HFFc6 (cell line): ENCODE measurements at places on chromosomes 3 and 15.

GRCh38 chr3:129448186-129448895 is 8.3 kb downstream of the IFT122 start:
- no peak for DNase-seq

DNA sequence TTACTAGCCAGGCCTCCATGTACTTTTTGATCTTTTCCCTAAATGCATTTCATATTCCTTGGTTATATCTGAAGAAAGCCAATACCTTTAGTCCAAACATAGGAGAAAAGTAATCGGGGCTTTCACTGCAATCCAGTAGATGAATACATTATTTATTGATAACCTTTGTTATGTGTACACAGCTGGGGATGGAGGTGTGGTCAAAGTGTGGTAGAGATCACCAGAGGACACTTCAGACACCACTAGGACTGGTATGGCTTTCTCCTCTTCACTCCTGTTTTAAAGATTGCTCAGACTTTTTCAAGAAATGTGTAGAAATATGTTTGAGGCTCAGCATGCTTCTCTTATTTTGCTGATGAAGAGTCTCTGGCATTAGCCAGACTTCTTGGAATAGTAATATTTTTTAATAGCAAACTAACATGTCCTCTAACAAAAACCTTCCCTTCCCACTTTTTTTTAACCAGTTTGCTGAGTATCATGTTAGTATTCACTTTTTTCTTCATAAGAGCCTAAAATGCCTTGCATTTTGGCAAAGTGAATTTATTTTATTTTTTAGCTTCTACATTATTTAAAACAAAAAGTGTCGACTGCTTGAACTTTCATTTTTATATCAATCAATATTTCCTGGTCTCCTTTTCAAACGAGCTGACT is 65.6 kb upstream of the MBNL1 start:
- no peak for DNase-seq

- no peak for DNase-seq
These were observed 109.1 kb upstream of the LRIG1 start for GRCh38 chr3:66609660-66610561.

DNA sequence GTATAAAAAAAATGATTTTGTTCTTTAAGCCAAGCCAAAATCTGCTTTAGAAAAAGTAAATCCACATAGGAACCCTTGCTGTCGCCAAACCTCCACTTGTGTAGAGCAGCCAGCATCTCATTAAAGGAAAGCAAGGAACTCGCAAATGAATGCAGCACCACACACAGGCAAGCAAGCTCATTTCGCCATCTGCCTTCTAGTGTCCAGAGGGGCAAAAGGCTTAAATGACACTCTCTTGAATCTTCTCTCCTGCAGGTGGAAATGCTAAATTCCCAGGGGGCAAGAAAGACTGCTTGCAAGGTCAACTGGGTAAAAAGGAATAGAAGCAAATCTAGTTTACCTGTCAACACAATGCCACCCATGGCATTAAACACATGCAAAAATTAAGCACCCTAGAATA is 2.4 kb downstream of the MB21D2 start:
- DNase-seq, result peak; percentile 66

- no peak for DNase-seq
These were observed 73.5 kb downstream of the LPP start for GRCh38 chr3:188227442-188227841.

- DNase-seq, result no peak
These were observed 937.3 kb downstream of the ROBO1 start for GRCh38 chr3:78830470-78830869.

DNA sequence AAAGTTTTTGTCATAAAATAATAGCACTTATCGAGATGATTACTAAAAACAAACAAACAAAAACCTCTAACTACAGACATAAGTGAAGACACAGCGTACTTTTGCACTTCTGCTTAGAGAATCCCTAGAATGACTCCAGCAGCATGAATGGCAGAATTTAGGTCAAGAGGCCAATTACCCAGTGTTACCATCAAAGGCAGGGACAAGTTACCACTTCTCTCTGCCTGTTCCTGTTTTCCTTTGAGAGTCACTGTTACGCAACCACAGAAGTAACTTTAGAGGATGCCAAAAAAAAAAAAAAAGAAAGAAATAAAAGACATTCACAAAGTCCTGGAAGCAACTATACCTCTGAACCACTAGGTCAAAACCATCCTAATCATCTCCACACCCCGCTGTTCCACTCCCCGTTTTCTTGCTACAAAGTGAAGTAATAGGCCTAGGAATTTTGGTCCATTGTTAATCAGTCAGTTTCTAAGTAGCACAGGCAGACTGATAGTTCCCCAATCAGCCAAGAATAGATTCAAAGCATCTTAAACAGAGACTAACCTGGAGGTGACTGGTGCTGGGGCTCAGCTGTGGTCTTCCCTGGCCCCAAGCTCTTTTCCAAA is 41.9 kb downstream of the FMN1 start:
- no peak for DNase-seq

DNA sequence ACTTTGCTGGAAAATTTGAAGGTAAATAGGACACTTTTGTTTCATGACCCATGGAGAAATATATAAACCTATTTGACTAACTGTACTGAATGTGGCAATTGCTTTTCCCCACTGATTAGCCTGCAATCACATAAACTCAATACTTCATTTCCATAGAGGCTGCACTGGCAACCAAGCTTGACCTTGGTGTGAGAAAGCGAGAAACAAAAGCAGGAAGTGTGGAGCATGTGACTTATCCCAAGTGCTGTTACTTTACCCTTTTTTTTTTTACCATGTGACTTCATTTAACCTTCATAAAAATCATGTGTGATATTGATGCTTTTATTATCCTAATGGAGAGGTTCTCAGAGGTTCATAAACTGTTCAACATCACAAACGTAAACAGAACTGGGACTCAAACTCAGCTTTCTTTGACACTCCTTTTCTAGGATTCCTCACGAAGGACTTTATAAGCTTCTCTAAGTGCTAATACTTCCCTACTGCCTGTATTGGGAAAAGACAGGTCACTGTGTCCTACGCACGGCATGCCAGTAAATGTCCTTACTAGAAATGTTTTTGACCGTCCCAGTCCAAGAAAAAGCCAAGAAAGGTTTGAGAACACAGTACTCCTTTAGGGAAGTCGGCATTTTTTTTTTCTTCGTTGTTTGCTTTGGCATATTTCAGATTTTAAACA is 34.9 kb upstream of the ZNF385D start:
- no peak for DNase-seq

GRCh38 chr3:138472141-138472825 is 37.9 kb downstream of the ESYT3 start:
- no peak for DNase-seq

GRCh38 chr15:69055251-69055650 is 40.8 kb downstream of the NOX5 start:
- DNase-seq, result no peak

DNA sequence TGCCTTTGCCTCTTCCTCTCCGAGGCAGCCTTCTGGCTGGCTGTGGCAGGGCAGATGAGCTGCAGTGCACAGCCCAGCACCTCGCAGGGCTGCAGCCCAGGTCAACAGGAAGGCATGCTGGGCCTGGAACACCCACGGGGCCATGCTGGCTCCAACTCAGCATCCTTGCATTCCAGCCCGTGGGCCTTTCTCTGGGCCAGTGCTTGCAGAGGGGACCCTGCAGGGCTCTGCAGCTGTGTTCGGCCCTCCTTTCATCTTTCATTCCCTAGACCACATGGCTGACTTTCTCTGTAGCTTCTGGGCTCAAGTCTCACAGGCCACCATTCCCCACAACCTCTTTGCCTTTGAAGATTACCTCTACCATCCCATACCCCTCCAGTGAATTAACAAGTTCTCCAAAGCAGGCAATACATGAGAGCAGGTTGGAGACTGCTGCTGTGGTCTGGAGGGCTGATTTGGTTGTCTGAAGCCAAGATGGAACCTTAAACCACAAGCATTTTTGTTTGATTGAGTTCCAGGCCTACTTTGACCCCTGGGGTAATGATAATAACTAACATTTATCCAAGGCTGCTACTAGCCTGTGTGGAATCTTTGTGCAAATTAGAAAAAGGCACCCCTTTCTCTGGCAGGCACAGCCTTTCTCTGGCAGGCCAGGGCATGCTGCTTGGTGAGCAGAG is 5.9 kb downstream of the FAM131A start:
- DNase-seq, result peak; percentile 15

GRCh38 chr3:31106912-31107311 is 212.5 kb upstream of the GADL1 start:
- no peak for DNase-seq

DNA sequence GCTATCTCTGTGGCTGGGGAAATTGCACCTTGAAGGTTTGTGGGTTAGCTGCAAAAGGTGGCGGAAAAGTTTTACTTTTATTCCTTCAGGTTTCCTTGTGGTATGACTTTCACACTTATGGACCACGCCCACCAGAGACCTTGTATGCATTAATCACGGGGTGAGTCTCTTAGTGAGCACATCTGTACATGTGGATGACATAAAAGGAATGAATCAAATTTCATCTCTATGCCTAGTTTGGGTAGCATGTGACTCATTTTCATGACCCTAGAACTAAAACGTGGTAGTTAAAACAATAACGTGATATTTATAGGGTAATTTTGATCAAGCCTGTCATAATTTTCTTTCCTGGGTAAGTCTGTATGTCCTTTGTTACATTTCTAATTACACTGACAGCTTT is 141.7 kb downstream of the PDCD6IP start:
- DNase-seq, result no peak

DNA sequence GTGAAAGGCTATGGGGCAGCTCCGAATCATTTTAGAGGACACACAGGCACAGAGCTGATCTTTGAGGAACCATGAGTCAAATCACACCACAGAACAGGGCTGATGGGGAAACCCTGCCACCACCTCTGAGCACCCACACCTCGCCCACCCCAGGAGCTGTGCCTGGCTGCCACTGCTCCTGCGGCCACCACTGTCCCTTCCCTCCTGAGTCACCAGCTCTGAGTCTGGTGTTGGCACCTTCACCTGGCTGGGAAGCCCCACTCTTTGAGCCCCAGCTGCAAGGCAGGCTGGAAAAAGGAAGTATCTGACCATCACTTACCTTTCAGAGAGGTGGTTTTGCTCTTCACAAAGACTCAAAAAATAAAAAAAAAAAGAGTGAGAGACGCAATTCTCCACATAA is 63.6 kb upstream of the MEF2A start:
- DNase-seq, result no peak

DNA sequence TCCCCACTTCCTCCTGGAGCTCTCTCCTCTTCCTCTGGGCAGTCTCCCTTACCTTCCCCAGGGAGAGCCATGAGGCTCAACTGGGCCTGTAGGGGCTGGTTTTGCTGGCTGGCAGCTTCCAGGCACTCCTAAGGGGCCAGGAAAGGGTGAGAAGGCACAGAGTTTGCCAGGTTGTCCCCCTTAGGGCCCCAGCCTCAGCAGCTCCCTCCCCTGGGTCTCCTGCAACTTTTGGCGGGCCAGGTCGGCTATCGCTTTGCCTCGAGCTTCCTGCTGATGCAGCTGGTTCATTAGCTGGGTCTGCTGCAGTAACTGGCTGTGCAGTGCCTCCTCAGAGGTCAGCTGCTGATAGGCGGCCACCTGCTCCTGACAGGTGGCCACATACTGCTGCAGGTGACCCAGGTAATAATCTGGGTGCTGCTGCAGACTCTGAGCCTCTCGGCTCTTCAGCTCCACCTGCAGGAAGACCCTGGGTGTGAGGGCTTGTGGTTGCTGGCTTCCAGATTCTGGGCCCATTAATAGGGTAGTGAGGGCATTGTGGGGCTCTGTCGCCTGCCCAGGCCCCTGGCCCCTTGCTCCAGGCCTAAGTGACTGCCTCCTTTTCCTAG is 29.7 kb upstream of the OR4F6 start:
- DNase-seq, result no peak

- DNase-seq, result no peak
These were observed 506.4 kb downstream of the FGF12 start for GRCh38 chr3:192220915-192221314.

- DNase-seq, result peak; percentile 55
These were observed 50.1 kb downstream of the CALML4 start for GRCh38 chr15:68154923-68155559.

GRCh38 chr3:54045061-54045815 is 77.1 kb upstream of the CACNA2D3 start:
- DNase-seq, result no peak

- no peak for DNase-seq
These were observed 32.4 kb upstream of the LDHAL6B start for GRCh38 chr15:59174151-59174834.

DNA sequence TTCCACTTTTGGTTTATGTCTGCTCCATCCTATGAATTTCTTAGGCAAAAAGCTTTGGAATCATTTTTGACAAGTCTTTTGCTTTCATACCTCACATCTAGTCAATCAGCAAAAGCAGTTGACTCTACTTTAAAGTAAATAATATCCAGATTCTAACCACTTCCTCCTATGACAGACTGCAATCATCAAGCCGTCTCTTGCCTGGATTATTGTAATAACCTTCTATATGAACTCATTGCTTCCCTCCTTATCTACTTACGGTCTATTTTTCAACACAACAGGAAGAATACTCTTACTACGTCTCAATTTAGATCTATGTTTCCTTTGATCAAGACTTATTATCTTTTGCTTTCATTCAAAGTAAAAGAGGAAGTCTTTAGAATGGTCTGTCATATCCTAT is 20.7 kb downstream of the CLDN1 start:
- no peak for DNase-seq

- no peak for DNase-seq
These were observed 156.0 kb upstream of the TRIM42 start for GRCh38 chr3:140521751-140522445.

DNA sequence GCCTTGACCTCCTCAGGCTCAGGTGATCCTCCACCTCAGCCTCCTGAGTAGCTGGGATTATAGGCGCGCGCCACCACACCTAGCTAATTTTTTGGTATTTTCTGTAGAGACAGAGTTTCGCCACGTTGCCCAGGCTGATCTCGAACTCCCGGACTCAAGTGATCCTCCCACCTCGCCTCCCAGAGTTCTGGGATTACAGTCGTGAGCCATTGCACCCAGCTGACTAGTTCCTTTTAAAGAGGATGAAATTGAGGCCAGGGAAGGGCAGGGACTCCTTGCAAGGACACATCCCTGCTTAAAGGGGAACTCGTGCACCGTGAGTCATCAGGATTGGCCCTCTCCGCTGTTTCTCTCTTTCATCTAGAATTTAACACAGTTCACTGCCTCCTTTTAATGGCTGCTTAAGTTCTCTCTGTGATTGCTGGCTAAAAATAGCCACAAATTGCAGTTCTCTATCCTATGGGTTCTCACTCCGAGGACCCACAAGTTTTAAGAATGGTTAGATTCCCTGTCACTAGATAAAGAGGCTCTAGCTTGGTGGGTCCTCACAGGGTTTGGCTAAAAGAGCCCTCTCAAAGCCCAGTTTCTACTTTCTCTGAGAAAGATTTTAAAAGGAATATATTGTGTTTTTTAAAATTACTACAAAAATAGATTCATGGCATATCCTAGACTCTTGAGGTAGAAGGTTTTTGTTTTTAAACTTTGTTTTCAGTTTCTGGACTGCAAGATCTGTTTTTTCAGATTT is 1.4 kb downstream of the CRTAP start:
- peak; percentile 90 for DNase-seq

DNA sequence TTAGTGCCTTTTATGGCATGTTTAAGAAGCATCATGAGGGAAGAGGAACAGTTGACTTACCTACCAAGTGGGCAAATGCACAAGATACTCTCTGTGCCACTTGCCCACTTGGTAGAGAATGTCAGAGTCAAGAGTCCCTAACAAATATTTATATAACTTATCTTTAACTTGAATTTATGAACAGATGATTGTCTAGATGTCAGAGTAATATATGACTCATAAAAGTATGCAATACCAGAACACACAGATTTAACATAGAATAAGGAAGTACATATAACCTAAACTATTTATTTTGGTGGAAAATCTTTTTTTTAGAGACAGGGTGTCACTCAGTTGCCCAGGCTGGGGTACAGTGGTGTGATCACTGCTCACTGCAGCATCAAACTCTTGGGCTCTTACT is 130.0 kb upstream of the NANOGP8 start:
- DNase-seq, result no peak
